A172 (cell line): ENCODE measurements at places on chromosomes 5 and 9.

DNA sequence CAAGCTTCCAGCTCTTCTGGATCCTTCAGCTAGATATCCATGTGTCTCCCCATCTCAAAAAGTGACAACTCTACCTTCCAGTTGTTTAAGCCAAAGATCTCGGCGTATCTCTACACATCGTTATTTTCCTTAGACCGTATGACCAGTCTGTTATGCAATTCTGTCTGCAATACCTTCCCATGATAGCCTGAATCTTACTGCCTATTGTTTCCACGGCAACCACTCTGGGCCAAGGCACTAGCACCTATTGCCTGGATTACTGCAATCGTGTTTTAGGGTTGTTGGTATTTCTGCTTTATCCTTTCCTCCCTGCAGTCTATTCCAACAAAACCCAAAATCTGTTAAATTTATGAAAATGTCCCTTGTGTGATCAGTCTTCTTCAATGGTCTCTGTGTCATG lies 448.4 kb downstream of the MTRR start:
- DNase-seq, result no peak

- peak; percentile 81 for DNase-seq
Observed at GRCh38 chr5:139391570-139392323, 2.0 kb upstream of the MZB1 start.

DNA sequence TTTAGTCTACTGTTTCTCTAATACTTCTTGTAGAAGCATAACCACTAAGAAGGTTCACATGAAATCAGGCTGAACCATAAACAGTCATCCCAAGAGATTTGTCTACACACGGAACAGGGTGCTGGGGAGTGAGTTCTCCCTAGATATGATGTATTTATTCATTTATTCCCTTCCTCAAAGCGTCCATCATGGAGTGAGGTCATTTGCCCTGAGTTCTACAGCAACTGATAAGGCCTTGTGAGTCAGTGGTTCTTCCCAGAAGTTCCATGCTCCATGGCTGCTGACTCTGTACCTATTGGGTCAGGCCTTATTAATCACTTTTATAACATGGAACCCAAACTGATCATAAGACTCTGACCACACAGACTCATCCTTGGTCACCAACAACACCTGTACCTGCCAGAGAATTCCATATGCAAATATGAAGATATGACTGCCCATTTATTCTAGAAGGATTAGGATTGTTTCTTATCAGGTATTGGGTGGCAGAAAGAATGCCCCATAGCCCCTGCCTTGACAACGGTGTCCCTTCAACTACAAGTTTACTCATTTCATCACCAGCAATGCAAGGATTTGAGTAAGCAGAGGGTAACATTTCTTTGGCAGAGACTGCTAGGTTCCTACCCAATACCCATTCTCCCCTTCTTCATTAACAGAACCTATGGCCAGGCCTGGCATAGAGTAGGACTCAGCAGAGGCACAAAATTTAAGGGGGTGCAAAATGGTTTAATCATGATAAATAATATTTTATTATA lies 118.1 kb downstream of the LHFPL2 start:
- peak; percentile 95 for DNase-seq

DNA sequence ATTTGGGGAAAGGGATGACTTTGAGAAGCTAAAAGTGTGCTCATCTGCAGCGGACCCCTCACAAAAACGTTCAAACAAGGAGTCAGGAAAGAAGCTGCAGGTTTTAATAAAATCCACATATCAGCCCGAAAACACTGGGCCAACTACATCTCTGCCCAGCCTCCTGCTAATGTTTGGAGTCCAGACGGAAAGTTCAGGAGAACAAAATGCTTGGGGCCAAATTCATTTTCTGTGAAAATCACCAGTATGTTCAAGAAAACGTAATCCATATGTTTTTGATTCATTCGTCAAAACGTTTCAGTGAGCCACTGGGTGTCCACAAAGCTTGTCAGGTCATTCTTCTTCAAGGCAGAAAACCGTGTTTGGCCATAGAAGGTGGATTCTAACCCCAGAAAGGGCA lies 87.5 kb upstream of the GAS1 start:
- DNase-seq, result no peak

- peak; percentile 28 for DNase-seq
Observed at GRCh38 chr5:164097749-164098148, 592.3 kb downstream of the MAT2B start.

- no peak for DNase-seq
Observed at GRCh38 chr9:35956651-35957050, 1.3 kb downstream of the OR2S2 start.

GRCh38 chr5:59773294-59773693 lies 120.2 kb downstream of the PDE4D start:
- DNase-seq, result peak; percentile 40

DNA sequence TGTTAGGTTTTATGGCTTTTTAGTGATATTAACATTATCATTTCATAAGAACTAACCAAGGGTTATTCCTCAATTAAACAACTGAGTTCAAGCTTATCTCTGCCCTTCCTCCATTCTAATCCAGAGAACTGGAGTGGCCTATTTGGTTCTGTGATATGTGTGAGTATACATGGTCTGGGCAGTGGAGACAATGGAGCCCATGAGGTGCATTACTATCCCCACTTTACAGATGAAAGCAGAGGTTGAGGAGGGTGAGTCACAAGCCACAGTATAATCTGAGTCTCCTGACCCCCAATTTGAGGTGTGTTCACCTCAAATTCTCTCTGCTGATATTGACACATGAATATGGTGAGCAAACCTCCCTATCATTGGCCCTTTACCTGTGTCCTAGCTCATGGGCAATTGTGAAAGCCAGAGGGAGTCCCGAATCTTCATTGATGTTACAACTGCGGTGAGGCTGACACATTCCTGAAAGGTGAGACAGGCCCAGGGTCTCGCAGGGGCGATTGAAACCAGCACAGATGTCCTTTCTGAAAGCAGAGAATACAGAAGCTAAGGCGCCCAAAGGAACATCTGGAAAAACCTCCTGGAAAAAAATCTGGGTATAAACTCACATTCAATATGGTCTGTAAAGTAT lies 217.2 kb downstream of the TARS1 start:
- no peak for DNase-seq

DNA sequence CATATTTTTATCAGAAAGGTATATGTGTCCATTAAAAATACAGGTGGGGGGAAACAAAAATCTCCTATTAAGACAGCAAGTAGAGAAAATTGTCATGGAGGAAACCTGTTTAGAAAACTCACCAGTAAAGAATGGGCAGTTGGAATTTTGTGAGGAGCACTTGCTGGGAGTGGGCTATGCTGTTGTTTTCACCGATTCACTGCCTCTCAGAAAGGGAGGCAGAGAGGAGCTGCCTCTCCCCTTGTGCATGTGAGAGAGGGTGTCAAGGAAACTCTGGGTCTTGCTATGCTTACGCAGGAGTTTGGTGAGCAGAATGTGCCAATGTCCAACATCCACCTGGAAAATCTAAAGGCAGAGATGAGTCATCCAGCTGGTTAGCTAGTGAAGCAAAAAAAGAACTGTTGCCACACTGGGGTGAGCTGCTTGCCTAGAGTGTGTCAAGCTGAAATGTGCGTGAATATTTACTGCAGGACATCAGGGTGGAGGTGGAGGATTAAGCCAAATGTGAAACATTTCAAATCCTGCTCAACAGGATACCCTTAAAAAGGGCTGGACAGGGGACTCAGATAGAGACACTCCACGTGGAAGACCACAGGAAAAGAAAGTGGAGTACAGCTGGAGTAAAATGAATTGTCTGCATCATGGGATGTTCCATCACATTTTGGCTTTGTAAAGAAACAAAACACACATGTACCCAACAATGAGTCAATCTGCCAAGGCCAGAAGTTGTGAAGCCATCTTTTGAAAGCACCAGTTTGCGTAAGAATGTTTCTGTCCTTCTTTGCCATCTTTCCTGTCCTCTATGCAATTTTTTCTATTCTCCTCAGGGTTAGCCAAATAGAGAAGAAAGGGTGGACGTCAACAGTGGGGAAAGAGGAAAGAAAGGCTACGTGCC lies 449.7 kb upstream of the MPDZ start:
- peak; percentile 10 for DNase-seq

DNA sequence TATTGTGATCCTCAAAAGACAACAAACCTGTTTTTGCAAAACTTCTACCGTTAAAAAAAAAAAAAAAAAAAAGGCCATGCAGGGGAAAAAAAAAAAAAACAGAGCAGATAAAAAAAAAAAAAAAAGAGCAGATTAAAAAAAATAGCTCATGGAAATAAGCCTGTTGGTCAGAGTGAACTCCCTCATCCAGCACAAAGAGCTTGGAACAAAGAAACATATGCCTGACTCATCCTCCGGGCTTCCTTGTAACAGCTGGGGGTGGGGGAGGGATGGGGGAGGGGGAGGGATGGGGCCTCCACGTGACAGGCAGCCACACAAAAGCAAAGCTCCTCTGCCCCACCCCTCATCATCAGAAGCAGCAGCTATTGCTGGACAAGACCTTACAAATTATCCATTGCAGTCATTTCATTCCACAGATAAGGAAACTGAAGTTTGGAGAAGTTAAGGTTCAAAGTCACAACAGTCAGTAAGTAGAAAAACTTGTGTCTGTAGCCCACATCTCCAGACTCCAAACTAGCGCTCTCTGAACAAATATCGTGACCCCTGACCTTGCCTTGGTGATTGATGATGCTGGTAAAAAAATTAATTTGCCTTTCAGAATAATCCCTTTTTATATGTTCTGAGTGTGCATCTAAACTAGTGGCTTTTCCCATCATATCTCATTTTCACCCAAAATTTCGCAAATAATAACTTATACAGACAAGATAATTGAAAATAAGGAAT lies 38.9 kb downstream of the SLC35D2 start:
- peak; percentile 93 for DNase-seq
